Left lung (tissue), 14 donors: ENCODE measurements at places on chromosomes 1 and 21.

DNA sequence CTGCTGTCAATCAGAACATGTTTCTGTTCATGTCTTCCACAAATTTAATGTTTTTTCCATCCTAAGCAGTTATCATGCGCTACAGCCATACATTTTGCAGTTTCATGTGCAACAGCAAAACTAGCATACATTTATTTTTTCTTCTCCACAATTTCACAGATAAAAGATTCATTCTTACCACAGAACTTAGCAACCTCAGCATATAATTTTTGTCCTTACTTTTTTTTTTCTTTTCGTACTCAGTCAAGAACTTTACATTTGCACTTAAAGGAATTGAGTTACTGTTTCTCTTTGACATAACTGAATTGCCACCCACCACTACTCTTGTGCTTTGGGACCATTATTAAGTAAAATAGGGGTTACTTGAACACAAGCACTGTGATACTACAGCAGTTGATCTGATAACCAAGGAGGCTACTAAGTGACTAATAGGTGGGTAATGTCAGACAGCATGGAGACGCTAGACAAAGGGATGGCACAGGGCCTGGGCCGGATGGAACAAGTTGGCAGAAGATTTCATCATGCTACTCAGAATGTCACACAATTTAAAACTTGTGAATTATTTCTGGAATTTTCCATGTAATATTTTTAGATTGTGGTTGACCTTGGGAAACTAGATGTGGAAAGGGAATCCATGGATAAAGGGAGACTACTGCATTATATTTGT, 50.2 kb upstream of the LHX8 start:
- H3K27ac ChIP-seq, result no peak overlapping the region
- no peaks in the 10 kb centered on the region for H3K36me3 ChIP-seq
- DNase-seq, result no peak
- H3K27me3 ChIP-seq, result no peaks in the 10 kb centered on the region
- no peak overlapping the region for H3K4me3 ChIP-seq
- H3K4me1 ChIP-seq, result no peaks in the 10 kb centered on the region

GRCh38 chr21:44874497-44875315, 1.2 kb upstream of the PTTG1IP start:
- H3K27me3 ChIP-seq, result no peaks in the 10 kb centered on the region
- peak overlapping the region; percentile 98 for H3K27ac ChIP-seq
- peak overlapping the region; percentile 84 for H3K4me3 ChIP-seq
- peak; percentile 77 for DNase-seq

DNA sequence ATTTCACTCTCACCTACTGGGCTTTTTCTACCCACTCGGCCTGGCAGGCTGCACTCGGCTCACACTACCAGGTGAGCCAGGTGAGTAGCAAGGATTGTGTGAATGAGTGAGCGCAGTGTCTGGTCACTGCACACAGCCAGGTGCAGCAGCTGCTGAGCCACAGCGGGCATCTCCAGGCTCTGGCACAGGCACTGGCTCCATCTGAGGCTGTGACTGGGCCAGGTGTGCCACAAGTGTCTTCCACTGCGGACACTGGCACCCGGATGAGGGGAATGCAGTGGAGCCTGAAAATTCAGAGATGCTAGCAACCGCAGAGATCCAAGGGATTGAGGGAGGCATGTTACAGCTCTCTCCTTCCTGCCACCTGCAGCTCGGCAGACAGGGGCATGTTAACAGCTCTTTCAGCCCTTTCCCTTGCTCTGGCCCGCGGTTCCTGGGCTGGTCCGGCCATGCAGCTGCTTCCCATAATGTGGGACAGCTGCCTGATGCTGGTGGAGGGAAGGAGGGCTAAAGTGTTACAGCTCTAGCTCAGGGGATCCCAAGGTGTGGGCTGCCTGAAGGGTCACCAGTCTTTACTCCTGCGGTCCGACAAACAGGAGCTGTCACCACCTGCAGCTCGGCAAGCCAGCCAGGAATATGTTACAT, 1038.3 kb downstream of the AMY1C start:
- H3K27ac ChIP-seq, result no peak overlapping the region
- DNase-seq, result no peak
- H3K4me3 ChIP-seq, result no peak overlapping the region
- no peaks in the 10 kb centered on the region for H3K36me3 ChIP-seq
- H3K4me1 ChIP-seq, result no peaks in the 10 kb centered on the region

DNA sequence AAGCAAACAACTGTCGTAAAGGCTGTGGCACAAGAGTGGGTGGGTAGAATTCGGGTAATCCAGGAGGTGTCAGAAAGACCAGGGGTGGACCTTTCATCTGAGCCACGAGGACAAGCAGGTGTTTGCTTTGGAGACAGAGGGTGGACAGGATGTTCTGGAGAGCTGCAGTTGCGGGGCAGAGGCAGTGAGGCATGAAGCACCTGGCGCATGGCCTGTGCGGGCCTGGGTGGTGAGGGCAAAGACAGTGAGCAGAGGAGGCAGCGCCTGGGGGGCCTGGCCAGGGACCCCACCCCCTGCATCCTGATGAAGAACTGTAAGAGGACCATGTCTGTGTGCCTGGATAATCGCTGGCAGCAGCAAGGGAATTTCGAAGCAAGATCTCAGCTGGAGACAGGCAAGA, 24.9 kb downstream of the KIF26B start:
- no peaks in the 10 kb centered on the region for H3K27me3 ChIP-seq
- no peaks in the 10 kb centered on the region for H3K36me3 ChIP-seq
- DNase-seq, result no peak
- no peak overlapping the region for H3K4me3 ChIP-seq
- no peaks in the 10 kb centered on the region for H3K4me1 ChIP-seq

DNA sequence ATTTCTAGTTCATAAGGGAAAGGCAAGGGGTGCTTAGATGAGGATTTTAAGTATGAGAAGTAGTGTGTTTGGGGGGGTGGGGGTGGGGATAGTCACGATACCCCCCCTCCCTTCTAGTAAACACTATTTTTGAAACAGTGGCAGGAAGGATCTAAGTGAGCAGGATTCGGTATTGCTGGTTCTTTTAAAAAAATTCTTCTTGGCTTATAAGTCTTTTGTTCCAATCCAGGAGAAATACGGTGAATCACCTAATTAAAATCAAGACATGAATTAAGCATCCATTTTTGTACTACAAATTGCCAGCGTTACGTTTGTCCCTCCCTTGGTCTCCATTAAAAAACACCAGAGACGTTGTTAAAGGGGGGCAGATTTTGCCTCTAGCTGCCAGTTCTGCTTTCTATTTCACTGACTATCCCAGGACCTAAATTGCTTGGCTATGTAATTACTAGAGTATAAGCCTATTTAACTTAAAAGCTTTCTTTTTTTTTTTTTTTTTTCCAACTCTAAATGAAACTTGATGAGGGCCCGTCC, 911 bp downstream of the LMO4 start:
- H3K4me3 ChIP-seq, result peak overlapping the region; percentile 73
- no peak for DNase-seq
- H3K27ac ChIP-seq, result peak overlapping the region; percentile 97
- no peaks in the 10 kb centered on the region for H3K27me3 ChIP-seq

DNA sequence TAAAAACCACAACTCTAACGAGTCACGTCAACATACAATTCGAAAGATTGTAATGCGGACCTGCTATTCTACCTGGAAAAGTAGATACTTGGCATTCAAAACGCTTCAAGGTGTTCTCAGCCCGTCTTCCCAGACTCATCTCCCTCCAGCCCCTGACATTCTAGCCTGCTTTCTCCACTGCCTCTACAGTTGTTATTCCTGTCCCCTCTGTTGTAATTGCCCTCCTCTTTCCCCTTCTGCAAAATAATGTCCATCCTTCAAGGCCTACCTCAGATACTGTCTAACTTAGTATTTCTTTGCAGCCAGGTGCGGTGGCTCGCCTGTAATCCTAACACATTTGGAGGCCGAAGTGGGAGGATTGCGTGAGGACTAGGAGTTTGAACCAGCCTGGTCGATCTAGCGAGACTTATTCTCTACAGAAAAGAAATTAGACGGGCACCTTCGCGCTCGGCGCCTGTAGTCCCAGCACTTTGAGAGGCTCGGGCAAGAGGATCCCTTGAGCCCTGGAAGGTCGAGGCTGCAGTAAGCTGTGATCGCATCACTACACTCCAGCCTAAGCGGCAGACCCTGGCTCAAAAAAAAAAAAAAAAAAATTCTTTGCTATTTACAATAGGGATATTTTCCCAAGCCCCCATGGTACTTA, 756 bp upstream of the RBM34 start:
- H3K27me3 ChIP-seq, result no peaks in the 10 kb centered on the region
- H3K4me3 ChIP-seq, result peak overlapping the region; percentile 60
- H3K27ac ChIP-seq, result peak overlapping the region; percentile 85
- DNase-seq, result no peak
- no peaks in the 10 kb centered on the region for H3K4me1 ChIP-seq

DNA sequence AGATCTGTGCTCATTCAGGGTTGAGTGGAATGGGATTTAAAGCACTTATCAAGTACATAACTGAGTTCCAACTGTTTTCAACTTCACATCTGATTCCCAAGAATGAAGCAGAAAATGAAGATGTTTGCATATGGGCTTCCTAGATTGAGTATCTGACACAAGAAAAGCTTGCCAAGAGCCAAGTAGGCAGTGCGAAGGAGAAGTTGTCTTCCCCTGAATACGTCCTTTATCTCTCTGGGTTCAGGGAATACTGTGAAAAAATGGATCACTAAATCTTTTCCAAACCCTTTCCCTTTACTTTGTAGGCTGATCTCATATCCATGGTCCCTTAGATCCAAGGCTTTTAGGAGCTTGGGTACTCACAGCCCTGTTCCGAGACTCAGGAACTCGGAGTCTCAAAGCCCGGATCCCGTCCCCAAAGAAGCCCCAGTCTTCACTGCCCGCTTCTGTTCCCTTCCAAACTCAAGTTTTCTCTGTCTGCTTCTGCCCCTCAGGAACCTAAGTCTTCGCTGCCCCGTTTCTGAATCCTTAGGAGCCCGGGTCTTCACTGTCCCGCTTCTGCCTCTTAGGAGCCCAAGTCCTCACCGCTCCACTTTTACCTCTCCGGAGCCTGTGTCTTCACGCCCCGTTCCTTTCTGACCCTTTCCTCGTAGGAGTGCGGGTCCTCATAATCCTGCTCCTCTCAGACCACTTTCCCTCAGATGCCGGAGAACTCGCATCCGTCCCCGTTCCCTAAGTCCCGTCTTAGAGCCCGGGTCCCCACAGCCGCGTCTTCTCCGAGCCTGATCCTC, 616 bp downstream of the TAF12 start:
- peak overlapping the region; percentile 71 for H3K4me3 ChIP-seq
- H3K36me3 ChIP-seq, result no peaks in the 10 kb centered on the region
- H3K27ac ChIP-seq, result peak overlapping the region; percentile 95
- H3K27me3 ChIP-seq, result no peaks in the 10 kb centered on the region
- H3K4me1 ChIP-seq, result peaks cover 37% of the 10 kb centered on the region
